CD4-positive, alpha-beta T cell (primary cell): ENCODE measurements at places on chromosomes 1 and 21.

- no peak for DNase-seq
Measured at GRCh38 chr21:44742418-44743153, 31.2 kb upstream of the TSPEAR start.

- DNase-seq, result no peak
Measured at GRCh38 chr1:230902349-230902923, 34.1 kb upstream of the C1orf198 start.

GRCh38 chr1:37673920-37674319 lies 18.4 kb upstream of the CDCA8 start:
- peak; percentile 68 for DNase-seq

DNA sequence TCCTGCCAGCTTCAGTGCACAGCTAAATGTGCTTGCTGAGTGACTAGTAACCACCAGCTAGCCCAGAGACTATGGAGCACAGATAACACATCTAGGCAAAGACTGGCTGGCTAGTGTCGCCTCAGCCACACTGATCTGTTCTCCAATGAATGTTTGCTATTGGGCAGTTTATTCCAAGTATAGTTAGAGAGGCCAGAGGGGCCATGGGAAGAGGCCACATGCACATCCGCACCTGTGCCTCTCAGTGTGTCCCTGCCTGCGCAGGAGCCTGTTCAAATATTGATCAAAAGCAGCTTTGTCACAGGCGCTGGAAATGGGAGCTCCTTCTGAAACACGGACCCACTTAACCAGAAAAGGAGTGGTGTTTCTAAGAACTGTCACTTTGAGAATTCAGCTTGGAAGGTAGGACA lies 51.3 kb upstream of the ATP1A1 start:
- DNase-seq, result no peak

DNA sequence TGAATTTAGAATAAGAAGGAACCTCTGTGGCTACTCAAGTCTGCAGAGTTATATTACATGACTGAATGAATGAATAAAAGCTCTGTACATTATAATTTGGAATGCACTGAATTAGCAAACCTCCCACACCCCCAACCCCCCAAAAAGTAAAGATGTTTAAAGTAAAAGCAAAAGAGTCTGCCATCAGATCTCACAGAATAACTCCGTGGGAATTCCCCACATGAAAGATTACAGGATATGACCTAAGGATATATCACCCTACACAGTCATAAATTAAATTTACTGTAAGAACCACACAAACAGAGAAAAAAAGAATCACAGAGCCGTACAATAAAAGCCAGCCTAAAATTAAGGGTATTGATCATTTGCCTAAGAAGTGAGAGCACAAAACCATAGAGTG lies 587.3 kb downstream of the PTPRC start:
- peak; percentile 61 for DNase-seq

DNA sequence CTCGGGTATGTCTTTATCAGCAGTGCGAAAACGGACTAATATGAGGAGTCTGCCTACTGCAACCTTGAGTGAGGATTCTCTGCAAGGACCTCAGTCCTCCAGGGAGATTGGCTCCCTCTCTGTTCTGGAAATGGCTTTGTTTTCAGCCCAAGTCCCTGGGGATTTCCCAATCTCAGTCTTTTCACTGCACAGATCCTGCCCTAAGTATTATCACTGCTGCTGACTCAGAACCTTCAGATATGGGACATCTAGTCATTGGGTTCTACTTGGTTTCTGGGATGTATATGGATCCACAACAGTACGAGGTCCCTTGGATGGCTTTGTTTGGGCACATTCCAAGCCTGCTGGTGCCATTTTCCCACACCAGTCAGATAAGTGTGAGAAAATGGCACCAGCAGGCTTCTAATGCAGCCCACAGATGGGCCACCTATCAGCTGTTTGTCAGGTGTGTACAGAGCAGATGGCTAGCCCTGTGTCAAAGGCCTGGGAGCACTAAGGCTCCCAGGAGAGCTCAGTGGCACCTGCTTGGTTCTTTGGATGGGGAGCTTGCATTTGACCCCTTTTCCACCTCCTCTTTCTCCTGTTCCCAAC lies 27.4 kb downstream of the ELF3 start:
- no peak for DNase-seq

GRCh38 chr1:177092001-177092400 lies 72.5 kb downstream of the ASTN1 start:
- DNase-seq, result no peak

GRCh38 chr1:113256348-113256729 lies 134.0 kb upstream of the MAGI3 start:
- DNase-seq, result no peak

GRCh38 chr1:6475381-6476133 lies 9.6 kb upstream of the TNFRSF25 start:
- peak; percentile 82 for DNase-seq

DNA sequence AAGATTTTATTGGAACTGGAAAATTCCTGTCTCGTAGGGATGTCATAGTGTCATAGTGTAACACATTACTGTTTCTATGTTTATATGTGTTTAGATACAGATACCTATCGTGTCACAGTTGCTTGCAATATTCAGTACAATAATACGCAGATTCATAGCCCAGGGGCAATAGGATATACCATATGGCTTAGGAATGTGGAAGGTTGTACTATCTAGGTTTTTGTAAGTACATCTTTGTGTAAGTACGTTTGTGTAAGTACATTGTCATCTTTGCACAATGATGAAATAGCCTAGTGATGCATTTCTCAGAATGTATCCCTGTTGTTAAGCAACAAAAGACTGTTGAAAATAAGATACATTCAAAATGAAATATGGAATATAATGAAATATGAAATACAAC lies 68.9 kb downstream of the CAMTA1 start:
- no peak for DNase-seq
